ENCODE measurements at places on chromosomes 11 and 22. TPM values are rescaled to one million over a fixed set of nuclear protein-coding genes. Genes with fewer than 3 reads are reported as not detected.

DNA sequence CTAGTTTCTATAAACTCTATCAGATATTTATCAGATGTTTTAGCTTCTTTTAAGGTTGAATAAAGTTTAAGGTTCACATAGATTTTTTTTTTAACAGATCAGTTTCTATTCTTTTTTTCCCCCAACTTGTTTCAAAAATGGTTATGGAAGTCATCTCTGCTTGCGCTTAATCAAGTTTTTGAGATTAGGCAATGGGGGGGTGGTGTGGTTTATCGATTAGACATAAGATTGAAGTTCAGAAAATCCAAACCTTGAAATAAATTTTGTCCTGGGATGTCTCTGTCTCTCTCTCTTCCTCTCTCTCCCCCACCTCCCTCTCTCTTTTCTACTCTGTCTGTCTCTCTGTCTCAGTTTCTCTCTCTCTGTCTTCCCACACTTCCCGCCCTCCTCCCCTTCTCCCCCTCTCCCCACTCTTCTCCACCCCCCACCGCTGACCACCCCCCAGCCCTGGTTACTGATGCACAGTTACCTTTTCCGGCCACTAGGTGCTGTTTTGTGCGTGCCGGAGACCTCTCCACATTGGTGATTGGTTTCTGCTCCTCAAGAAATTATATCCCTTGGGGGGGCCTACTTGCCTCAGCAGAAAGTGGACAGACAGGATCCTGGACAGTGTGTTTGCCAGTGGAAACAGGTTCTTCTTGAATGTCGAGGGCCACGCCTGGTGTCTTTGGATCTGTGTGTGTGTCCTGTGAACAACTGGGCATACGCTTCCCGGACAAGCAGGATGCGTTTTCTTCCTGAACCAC lies 29.7 kb upstream of the ANO1 start:
- no peak for DNase-seq

GRCh38 chr11:69513196-69513595 lies 31.7 kb downstream of the LINC01488 start:
- no peak for DNase-seq

GRCh38 chr22:28283068-28283654 lies 364.1 kb upstream of the PITPNB start:
- DNase-seq, result no peak

Gene SLCO2B1
- 16.2 TPM for total RNA-seq

- peak; percentile 61 for DNase-seq
Observed at GRCh38 chr11:125941619-125942611, 3.9 kb upstream of the VSIG10L2 start.

- DNase-seq, result no peak
Observed at GRCh38 chr11:10454878-10455631, at the start of gene AMPD3. TSS of gene AMPD3 (plus strand) at chr11:10455264. CDS start at chr11:10461520, 6,256 bp downstream.

DNA sequence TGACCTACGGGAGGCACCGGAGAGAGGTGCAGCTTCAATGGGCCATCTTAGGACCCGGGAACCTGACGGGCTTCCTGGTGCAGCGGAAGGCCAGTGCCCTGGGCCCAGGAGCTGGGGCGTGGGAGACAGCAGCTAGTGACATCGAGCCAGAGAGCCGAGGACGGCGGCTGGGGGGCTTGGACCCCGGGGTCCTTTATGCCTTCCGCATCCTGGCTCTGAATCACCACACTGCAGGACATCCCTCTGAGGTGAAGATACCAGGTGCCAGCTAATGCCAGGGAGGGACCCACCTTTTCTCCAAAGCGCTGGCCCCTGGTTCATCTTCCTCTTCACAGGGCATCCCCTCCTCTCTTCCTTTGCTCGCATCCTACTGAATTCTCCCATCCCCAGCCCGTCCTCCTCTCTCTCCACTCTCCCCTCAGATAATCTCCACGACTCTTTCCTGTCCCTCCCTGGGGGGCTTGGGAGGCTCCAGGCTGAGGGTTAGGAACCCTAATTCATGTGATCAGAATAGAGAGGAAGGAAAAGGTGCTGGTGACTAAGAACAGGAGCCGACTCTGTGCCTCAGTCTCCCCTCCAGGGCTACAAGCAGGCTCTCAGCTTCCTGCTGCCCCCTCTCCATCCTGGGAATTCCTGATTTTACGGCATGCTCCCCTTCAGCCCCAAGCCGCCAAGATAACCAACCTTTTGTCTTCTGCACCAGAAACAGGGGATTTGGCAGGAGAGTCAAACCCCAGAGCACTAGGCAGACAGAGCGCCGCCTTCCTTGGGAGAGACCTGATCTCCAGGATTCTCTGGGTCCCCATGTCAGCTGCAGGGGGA lies 8.5 kb downstream of the VSIG10L2 start:
- DNase-seq, result no peak

DNA sequence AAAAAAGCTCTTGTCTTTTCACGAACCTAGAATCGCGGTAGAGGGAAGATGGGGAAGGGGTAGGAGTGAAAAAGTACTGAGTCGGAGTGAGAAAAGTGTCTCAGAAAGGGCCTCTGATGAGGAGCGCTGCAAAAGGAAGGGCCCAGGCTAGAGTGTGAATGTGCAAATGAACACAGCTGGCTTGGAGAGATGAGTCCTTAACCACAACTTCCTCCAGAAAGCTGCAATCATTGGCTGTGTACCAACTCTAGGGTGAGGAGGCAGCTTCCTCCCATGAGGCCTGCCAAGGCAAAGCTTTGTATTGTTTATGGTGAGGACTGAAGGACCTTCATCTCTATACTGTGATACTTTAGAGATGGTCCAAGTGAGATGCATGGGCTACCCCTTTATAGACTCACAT lies 566.9 kb upstream of the ANO5 start:
- no peak for DNase-seq
